ENCODE measurements at places on chromosomes 11 and 22.

GRCh38 chr11:72576661-72577060 lies 97.6 kb downstream of the PDE2A start:
- DNase-seq: no peak

- DNase-seq: no peak
Observed at GRCh38 chr11:11291041-11292015, 61.7 kb downstream of the CSNK2A3 start.

DNA sequence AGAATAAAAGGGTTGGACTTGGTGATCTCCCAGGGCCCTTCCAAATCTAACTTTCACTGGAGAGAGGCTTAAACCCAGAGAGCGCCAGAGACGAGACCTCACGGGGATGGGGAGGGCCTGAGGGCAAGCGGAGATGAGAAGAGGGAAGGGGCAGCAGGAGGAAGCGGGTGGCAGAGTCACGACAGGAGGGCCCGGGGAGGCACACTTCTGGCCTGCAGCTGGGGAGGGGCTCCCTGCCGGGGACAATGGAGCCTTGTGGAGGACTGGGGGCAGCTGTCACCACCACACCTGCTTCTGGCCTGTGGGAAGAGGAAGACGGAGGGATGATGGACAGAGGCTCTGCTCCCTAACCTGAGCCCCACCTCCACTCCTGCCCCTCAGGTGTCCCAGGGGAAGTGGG lies 40.2 kb downstream of the PDE2A start:
- no peak for DNase-seq

GRCh38 chr22:42401535-42402334 lies 30.5 kb downstream of the NFAM1 start:
- no peak for DNase-seq

DNA sequence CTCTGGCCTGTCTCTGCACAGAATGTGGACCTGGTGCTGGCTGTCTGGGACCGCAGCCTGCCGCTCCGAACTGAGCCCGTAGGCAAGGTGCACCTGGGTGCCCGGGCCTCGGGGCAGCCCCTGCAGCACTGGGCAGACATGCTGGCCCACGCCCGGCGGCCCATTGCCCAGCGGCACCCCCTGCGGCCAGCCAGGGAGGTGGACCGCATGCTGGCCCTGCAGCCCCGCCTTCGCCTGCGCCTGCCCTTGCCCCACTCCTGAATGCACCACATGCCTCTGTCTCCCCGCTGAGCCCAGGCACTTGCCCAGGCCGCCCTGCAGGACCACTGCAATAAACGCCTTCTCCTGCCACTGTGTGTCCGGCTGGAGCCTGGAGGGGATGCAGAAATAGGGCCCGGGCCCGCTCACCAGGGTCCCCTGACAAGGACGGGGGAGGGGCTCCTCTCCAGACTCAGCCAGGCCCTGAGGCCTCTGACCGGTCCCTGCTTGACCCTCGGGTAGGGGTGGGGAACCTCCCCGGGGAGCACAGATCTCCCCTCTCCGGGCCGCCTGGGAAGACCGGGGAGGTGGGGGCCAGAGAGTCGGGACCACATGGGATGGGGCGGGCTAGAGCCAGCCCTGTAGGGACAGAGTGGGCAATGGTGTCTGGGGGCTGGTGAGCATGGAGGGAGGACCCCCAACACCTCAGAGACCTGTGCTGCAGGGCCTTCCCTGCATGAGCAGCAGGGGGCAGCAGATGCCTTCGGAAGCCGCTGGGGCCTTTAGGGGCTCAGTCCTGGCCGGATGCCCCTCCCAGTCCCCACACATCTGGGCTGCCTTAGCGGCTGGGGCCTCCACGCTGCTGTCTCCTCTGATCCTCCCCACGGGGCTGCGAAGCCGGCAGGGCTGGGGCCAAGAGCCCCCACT lies 1.4 kb upstream of the TNNI2 start:
- DNase-seq: peak; percentile 91

DNA sequence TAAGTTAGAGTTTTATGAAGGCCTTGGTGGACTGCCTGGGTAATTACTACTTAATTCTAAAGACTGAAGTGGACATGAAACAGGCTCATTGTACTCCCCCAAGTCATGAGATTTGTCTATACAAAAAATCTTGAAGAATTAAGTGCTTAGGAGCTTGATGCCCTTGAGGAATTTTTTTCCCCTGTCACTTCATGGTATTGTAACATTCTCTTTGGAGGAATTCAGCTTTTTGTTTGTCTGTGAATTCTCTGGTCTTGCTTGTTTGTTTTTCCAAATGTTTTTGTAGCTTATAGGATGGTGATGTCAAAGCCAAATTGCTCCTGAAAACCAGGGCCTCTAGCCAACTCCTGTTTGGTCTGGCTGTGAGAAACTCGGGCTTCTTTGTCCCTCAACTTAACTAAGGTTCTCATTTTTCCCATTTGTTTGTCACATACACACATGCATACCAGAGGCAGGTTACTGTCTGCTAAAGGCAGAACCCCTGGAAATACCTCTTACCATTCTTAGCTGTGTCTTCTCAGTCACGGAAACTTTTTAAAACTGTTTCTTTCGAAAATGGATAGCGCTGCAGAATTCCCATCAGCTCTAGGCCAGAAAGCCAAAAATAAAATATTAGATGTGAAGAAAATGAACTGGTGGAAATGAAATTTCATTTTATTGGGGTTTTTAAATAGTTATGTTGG lies 66.9 kb downstream of the AMOTL1 start:
- DNase-seq: peak; percentile 33

All from eye (tissue), 1 donor.